Fibroblast of skin of right biceps (primary cell): ENCODE measurements at places on chromosomes 5 and 9.

DNA sequence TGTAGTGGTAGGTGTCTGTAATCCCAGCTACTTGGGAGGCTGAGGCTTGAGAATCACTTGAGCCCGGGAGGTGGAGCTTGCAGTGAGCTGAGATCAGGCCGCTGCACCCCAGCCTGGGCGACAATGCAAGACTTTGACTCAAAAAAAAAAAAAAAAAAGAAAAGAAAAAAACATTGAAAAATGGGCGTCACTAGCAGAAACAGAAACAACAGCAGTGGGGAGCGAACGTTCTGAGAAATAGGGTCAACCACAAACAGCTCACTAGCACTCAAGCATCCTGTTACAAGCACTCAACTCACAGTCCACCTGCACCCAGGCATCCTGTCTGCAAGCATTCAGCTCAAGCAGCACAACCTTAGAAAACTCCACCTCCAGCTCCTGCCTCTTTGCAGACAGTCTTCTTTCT is 17.2 kb downstream of the TRIM14 start:
- no peak for DNase-seq

- no peak for DNase-seq
Measured at GRCh38 chr9:104849023-104849422, 78.9 kb downstream of the ABCA1 start.

DNA sequence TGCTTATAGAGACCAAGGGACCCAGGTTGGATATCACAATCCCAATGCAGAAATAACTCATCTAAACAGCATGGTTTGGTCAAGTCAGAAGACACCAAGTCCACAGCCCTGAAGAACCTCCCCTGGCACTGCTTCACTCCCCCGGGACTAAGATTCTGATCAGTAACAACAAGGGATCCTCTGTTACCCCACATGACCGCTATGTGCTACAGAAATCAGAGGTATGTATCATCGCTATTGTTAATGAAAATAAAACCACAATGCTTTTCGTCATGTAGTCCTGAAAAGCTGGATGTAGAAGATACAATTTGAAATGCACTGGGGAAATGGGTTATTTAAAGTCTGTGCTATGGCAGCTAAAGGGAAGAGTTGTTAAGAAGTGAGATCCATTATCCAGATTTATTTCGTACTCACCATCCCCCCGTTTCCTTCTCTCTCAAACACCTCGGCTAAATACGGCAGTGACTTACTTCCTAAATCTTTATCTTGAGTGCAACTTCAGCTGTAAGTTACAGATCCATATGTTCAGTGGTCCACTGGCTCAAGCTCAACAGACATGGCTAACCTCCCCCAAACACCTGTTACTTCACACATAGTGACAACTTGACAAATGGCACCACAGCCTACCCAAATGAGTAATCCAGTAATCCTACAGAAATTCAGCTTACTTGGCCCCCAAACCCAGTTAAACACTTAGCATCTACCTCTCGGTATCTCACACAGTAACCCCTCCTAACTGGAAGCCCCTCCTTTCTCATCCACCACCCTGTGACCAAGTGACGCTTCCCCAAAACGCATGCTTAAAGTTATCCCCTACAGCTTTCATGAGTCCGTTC is 129.2 kb downstream of the MYO10 start:
- DNase-seq, result peak; percentile 65

GRCh38 chr5:85651731-85652130 is 966.0 kb upstream of the COX7C start:
- DNase-seq, result no peak

DNA sequence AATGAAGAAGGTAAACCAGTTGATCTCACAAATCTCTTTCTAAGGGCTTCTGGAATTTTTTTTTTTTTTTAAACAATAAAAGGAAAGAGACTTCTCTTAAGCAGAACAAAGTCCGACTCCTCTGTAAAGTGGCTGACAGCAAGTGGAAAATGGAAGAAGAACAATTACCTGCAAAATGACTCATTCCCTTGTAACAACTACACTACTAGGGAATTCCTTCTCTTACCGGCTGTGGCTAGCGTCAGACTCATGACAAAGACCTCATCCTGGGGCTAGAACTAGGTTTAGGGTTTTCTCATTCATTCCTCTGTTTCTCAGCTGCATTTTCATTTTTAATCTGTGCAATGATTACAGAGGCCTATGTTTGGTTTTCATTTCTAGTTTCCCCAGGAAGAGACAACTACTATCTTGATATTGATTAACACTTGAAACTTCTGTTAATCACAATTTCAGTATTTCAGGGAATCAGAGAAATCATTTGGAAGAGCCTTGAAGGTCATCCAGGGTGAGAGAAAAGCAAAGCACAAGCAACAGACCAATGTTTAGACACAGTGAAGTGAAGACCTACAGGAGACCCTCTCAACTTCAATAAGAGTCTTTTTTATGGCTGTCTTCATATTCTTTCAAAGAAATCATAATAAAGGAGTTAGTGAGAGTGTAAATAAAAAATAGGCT is 437.9 kb downstream of the RAB3C start:
- DNase-seq, result no peak

DNA sequence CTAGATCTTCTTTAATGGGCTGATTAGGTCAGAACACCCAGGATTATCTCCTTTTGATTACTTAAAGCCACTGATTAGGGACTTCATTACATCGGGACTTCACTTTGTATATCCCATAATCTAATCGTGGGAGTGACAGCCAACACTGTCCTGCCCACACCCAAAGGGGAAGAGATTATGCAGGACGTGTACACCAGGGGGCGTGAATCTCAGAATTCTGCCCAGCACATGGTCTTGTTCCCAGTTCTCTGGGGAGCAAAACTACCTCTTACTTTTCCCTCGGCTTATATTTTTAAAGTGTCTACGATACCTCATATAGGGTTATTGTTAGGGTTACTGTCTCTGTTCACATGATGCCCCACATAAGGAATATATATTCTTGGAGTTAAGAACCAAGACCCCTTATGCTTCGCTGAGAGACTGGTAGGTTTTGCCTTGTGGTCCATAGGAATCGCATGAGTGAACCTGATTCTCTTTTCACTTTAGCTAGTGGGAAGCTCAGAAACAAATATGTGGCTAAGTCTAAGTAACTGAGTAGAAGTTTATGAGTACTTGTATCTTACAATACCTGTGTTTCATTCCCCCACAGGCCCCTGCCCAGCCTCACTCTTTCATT is 192.7 kb downstream of the GNA14 start:
- DNase-seq, result no peak

DNA sequence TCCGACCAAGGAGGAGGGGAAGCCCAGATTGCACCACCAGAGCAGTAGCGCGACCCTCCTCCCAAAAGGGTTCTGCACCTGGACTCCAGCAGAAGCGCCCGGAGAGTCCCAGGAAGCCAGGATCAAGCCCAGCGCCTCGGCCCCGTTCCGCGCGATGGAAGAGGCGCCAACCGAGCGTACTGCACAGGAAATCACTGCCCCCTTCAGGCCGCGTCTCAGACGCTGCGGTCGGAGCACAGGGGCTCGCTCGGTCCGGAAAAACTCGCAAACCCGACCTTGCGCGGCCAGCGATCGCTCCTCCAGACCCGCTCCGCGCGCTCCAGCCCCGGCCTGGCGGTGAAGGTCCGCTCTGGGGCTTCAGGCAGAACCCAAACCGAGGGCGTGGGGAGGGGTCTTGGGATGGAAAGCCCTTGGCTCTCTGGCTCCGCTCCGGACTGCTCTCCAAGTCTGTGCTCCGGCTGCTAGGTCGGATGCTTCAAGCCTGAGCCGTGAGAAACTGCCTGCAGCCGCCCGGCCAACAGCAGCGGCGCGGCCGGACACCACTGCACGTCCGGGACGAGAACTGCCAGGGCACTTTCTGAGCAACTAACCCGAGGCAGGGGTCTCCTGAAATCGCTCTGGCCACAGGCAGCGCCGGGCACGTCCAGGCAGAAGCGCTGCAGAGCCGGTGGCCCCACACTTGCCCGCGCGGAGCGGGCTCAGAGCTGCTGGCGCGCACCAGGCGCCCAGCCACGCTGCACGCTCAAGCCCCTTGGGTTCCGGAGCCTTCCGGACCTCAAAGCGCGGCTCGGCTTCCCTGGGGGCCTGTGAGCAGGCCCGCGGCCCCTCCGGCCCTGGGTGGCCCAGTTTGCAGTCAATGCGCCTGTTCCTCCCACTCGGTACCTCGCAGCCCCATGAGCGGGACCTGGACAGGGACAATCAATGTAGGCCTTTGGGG is 1.3 kb downstream of the GABBR2 start:
- peak; percentile 65 for DNase-seq

DNA sequence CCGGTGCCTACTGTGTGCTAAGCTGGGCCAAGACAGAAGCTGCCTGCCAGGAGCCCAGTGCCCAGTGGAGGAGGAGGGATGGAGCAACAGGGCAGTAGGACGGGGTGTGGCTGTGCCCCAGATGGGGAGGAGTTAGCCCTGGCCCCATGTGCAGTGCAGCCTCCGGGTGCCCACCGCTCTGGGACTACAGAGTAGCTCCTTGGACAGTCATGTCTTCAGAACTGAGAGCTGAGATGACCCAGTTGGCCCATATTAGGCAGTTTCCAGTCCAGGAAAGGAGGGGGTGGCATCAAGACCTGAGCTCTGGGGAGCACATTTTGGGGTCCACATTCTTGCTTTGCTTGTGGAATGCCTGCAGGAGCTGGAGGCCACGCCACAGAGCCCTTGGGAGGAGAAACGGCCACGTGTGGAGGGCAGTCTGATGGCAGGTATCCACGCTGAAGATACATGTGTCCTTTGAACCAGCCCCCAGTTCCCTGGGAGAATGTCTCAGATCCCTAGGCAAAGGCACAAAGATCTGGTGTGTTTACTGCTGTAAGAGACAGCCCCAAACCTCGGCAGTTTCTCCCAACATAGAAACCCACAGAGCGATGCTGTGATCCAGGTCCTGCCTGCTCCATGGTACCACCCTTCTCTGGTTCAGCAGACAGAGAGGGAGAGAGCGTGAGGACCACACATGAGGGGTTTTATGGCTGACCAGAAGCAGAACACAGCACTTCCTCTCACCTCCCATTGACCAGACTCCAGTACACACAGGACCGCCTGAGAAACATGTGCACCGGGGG is 46.8 kb upstream of the FCN1 start:
- DNase-seq, result no peak

- DNase-seq, result peak; percentile 69
Measured at GRCh38 chr5:177005619-177006264, 837 bp downstream of the UIMC1 start.

DNA sequence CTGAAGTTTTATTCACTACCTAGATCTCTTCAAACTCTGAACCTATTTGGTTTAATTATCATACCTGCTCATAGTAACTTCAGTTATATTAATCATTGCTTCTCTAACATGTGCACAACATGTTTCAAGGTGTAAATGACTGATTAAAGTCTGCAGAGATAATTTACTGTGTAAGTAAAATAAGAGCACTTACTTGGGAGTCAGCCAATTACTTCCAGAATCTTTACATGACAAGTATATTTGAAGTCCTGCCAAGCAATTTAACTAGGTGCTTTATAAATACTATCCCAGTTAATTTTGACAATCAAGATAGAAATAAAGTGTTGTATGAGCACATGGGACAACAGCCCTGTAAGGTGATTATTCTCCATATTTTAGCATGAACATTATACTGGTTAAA is 109.9 kb downstream of the RFX3 start:
- no peak for DNase-seq

GRCh38 chr9:29213417-29214153 is 1640.3 kb upstream of the C9orf72 start:
- no peak for DNase-seq
